Glomerular endothelial cell (primary cell): ENCODE measurements at places on chromosomes 5 and 9. TPM values are rescaled to one million over a fixed set of nuclear protein-coding genes. Genes with fewer than 3 reads are reported as not detected.

Gene GNA14
- total RNA-seq: 43.6 and 67.3 TPM in 2 replicates

Gene PCAT7
- not detected in 2 replicates for total RNA-seq

GRCh38 chr5:72720205-72720604 lies 96.3 kb upstream of the TNPO1 start:
- DNase-seq: no peak

GRCh38 chr5:129905473-129906176 lies 1.4 kb downstream of the CHSY3 start:
- no peak for DNase-seq

DNA sequence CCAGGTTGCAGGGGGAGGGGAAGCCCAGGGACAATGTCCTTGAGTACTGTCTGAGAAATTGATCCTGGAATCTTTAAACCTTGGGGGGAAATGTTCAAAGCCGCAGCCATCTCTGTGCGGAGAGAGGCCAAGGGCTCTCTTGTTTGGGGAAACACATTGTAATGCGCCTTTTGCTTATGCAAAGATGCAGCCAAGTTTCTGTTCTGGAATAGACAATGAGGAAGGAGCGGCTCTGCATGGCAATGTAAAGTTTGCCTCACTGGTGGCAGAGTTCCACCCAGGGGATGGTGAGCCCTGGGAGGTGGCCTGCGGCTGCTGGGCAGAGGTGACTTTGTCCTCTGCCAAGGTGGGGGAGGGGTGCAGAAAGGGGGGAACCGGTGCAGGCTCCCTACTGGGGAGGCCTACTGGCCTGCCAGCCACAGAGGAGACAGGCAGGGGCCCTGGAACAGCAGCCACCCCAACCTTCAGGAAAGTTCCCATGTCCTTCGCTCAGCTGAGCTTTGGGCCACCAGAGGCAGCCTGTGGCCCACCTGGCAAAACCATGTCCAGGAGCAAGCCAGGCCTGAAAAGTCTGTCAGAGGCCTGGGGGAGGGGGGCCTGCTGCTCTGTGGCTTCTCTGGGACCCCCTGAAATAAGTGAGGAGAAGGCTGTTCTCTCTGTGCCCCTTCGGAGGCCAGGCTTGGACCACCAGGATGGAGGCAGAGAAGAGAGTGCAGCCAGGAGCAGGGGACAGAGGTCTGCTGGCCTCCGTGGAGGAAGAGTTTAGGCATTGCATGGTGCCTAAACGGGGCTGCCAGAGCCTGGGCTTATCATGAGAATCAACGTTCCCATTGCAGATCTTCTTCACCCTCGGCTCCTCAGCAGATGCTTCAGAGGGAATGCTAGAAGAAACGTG lies 127.8 kb downstream of the ZNF354C start:
- no peak for DNase-seq

GRCh38 chr9:123607479-123607878 lies 251.5 kb downstream of the CRB2 start:
- no peak for DNase-seq

GRCh38 chr5:34550247-34550646 lies 105.9 kb upstream of the RAI14 start:
- no peak for DNase-seq

- DNase-seq: no peak
These were observed 247.5 kb downstream of the NSG2 start for GRCh38 chr5:174293006-174293405.

Gene DBH
- not detected in 2 replicates for total RNA-seq

Gene GEMIN5
- total RNA-seq: 13.7 and 14.7 TPM in 2 replicates

Gene PDE4D
- total RNA-seq: 11.8 and 27.4 TPM in 2 replicates

GRCh38 chr9:138052322-138052615 lies 174.7 kb downstream of the CACNA1B start:
- no peak for DNase-seq

DNA sequence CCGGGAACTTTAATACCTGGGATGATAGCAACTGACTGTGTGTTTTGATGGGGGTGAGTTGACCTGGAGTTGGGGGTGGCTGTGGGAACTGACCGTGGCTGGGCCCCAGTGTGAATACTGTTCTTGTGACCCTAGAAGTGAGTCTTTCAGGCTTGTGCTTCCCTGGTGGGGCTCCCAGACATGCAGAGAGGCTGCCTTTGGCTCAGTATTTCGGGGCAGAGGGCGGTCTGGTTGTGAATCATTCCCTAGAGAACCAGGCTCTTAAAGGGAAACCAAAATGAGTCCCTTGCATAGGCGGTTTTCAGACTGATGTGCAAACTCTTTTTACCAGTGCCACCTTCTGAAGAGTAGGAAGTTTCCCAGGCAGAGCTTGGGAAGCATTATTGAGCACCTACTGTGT lies 132.1 kb downstream of the MACROH2A1 start:
- no peak for DNase-seq

Gene ORM2
- not detected in 2 replicates for total RNA-seq

DNA sequence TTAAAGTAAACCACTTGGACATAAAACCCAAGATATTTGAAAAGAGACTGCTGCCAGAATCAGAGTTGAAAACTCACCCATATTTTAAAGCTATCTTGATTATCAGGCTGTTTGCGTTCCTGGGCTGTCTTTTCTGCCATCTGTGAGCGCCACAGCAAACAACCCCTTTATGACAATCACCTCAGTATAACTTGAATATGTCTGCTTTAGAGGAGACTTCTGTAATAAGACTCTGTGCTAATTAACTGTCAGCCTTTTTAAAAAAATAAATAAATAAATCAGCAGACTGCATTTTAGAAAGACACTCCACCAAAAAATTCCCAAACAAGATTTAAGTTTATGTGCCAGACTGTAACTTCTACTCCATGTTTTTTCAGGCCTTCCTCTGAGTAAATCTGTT lies 375.7 kb upstream of the CCNH start:
- DNase-seq: no peak

GRCh38 chr5:154654486-154655371 lies 100.4 kb upstream of the LARP1 start:
- DNase-seq: no peak
